ENCODE measurements at places on chromosomes 7 and 10.
A peak's percentile ranks its signal among the peaks of the same experiment; 100 is the strongest.

GRCh38 chr10:87852089-87852488 is 11.2 kb downstream of the KLLN start:
- no peak for DNase-seq

- no peak for DNase-seq
Measured at GRCh38 chr7:108627476-108628051, 57.9 kb downstream of the DNAJB9 start.

DNA sequence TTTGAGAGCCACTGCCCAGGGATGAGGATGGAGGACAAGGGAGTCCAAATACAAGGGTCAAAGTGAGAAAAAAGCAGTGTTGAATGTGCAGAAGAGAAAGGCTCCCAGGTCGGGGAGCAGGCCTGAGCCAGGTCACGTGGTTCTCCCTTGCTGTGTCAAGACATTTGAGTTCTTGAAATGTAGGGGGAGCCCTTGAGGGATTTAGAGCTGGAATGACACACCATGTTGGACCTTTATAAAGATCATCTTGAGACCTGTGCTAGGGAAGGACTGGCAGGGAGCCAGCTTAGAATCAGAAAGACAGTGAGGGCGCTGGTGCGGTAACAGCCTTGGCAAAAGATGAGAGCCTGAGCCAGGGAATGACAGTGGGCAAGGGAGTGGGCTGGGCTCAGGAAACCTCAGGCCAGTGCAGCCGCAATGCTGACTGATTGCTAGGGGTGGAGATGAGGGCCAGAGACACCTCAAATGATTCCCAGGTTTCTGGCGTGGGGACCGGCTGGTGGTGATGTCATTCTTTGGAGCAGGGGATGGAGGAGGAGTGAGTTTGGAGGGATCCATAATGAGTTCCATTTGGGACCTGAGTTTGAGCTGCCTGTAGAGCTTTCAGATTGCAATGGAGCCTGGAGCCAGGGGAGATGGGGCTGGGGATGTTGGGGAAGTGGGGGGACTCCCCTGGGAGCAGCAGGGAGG is 120.1 kb downstream of the PTPN20 start:
- no peak for DNase-seq

- DNase-seq = no peak
Measured at GRCh38 chr7:93723424-93724124, 149.1 kb upstream of the CALCR start.

- no peak for DNase-seq
Measured at GRCh38 chr7:36036590-36036989, 116.5 kb upstream of the EEPD1 start.

DNA sequence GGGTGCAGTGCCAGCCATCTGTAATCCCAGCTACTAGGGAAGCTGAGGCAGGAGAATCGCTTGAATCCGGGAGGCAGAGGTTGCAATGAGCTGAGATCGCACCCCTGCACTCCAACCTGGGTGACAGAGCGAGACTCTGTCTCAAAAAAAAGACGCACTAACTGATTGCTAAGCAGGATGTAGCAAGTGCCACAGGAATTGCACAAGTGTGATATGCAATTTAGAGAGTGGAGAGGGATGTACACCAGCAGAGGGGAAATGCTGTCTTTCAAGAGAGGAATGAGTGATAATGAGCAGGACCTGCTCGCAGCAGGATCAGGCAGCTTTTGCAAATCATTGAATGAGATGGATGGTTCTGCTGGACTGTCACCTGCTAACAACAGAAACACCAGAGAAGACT is 13.3 kb upstream of the SLC16A12 start:
- DNase-seq = no peak

GRCh38 chr10:59129867-59130266 is 46.6 kb upstream of the PHYHIPL start:
- DNase-seq = no peak

DNA sequence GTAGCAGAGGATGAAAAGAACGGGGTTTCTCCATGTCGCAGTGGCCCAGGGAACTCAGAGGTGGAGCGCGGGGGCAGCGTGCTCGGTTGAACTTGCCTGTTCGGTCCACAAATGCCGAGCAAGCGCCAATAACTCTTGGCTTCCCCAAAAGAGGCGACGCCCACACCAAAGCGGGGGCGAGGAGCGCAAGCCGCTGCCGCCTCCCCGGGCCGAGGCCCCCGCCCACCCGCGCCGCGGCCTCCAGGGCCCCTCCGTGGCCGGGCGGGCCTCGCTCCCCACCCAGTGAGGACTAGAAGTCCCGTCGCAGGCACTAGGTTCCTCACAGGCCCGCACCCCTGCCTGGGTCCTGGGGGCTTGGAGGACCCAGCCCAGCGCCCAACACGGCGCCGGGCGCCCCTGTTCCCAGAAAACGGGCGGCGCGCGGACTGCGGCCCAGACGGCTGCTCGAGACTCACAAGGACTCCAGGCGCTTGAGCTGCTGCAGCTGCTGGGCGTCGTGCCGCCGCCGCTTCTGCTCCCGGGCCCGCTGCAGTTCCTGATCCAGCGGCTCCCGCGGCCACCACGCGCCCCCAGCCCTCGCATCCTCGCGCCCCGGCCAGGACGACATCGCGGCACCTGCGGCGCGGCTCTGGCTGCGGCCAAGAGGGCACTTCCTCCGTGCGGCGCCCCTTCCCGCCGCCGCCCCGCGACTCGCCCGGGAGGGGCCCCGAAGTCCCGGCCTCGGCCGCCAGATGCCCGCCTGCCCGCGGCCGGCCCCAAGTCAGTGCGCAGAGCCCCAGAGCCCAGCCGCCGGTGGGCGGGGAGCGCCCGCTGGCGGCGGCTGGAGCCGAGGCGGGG is 14.6 kb upstream of the FKBP9 start:
- DNase-seq = peak; percentile 61

- no peak for DNase-seq
Measured at GRCh38 chr7:107446988-107447387, 22.9 kb upstream of the GPR22 start.

GRCh38 chr7:26008428-26008827 is 143.6 kb upstream of the NFE2L3 start:
- DNase-seq = no peak

DNA sequence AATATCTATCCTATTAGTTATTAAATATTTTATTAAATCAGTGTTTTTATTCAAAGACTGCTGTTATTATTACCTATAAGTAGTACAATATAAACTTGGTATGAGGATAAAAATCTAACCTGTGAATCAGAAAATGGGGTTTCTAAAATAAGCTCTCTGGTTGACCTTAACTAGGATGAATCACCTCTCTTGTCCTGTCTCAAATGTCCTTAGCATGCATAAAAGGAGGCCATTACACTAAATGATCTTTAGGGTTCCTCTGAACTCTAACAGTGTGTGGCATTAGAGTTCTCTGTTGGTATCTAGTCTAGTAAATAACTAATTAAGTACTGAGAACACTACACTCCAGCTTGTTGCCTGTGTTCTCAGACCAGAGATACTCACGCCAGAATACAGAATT is 143.1 kb upstream of the LRRTM3 start:
- no peak for DNase-seq

- no peak for DNase-seq
Measured at GRCh38 chr7:82384779-82385178, 58.8 kb downstream of the CACNA2D1 start.

DNA sequence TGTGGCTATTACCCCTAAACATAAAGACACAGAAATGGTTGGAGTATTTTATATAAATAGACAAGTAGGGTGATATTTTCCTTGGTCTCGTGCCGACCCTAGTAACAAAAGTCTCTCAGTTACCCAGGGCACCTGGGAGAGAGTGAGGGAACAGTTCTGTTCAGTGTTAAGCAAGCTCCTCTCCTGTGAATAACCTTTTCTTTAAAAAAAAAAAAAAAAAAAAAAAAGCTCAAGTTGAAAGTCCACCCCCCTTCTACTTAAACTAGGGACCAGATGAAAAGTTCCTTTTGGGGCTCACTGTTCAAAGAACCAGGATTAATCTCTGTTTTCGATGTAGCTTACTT is 636.9 kb upstream of the GALNT17 start:
- DNase-seq = no peak

DNA sequence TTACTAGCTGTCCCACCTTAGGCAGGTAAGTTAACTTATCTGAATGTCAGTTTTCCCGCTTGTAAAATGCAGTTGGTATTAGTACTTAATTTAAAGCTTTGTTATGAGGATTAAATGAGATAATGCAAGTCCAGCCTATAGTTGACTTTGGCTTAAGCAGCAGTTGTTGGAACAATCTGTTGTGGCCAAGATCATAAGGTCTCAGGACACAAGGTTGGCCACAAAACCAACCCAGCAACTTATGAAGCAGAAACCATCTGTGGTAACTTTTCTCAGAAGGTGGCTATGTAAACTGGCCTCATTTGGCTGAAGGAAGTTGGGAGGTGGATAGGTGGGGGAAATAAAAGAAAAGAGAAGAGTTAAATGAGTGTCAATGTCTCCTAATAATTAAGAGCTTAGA is 29.4 kb downstream of the ENTPD1 start:
- no peak for DNase-seq

DNA sequence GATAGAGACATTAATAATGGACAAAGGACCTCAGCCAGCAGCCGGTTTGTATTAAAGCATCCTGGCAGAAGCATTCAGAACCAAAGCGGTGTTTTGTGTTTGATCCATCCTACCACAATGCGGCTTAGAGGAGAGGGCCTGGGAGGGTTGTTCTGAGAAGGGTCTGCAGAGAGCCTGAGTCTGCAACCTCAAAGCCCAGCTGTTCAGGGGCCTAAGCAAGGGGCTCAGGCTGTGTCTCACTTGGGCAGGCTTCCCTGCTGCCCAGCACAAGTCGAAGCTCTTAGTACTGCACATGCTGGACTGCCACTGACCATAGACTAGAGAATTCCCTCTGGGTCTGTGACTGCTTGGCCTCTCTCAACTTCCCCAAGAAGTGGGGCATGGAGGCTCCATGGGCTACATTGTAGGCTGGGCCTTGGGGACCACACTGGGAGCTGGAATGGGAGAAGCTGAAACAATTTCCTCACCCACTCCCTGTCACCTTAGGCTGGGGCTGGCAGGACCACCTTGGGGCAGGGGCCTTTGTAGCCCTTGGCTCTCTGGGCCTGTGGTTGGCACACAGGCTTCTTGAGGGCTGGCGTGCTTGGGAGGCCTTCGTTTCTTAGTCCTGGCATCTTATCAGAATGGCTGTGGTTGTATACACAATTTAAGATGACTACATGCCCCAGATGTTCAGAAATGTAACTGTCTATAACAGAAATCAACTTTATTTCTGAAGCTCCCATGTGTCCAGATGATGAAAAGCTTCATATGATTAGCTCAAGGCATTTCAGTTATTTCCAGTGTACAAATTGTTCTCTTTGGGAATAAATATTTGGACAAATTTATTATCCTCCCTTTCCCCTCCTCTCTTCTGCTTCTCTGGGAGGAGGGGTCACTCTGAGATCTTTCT is 44.5 kb downstream of the LRRC18 start:
- DNase-seq = no peak

DNA sequence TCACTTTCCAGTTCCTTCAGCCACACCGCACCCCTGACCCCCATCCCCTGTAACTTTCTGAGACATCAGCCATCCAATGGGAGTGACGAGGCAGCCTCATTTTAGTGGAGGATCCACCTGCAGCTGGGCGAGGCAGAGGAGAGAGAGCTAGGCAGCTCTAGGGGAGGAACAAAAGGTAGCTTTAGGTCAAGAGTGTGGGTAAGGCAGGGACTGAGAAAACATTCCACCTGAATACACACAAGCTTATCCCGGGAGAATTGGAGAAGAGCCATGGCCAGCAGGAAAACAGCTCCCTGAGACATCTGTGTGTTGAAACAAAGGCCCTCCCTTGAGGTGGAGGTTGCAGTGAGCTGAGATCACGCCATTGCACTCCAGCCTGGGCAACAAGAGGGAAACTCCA is 6.7 kb upstream of the KLRG2 start:
- no peak for DNase-seq

- no peak for DNase-seq
Measured at GRCh38 chr7:111210996-111211395, 120.1 kb downstream of the LRRN3 start.

DNA sequence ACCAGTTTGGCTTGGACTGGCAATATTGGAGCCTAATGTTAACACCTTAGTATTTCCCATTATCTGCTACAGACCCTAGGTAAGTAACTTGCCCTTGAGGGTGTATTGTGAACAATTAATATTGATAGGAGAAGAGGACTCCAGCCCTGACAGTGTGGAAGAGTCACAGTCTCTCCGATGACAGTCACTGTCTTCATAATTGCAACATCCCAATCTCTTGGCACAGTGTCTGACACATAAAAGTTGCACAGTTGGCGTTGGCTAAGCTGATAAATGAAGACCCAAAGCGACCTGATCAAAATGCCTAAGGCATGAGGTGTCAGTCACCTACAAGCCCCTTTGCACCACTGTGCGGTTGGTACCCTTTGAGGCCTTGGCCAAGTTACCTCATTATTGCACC is 154.7 kb upstream of the AOAH start:
- DNase-seq = no peak

DNA sequence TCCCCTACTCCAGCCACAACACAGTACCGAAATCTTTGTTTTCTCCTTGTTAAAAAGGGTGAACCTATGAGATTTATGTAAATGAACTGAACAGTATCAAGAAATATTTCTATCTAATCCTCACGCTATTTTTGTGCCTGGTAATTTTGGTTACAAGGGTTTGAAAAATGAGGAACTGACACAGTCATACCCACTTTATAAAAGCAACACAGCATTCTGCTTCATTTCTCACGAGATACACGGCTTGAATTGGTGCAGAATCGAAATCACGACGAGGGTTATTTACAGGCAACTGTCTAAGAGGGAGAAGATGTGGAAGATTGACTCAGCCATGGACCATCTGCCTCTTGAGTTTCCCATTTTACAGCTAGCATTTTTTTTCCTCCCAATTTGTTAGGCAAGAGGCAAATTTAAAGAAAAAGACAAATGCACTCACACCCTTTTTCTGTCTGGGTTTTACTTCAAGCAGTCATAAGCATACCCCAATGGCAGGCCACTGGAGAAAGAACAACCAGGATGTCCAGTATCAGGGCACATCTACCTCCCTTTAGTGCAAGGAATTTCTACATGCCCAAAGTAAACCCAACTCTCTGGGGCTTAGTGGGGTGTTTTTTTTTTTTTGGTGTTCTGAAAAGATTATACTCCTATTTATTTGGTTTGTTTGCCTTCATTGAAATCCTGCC is 108.1 kb downstream of the ITGB8 start:
- peak; percentile 4 for DNase-seq

DNA sequence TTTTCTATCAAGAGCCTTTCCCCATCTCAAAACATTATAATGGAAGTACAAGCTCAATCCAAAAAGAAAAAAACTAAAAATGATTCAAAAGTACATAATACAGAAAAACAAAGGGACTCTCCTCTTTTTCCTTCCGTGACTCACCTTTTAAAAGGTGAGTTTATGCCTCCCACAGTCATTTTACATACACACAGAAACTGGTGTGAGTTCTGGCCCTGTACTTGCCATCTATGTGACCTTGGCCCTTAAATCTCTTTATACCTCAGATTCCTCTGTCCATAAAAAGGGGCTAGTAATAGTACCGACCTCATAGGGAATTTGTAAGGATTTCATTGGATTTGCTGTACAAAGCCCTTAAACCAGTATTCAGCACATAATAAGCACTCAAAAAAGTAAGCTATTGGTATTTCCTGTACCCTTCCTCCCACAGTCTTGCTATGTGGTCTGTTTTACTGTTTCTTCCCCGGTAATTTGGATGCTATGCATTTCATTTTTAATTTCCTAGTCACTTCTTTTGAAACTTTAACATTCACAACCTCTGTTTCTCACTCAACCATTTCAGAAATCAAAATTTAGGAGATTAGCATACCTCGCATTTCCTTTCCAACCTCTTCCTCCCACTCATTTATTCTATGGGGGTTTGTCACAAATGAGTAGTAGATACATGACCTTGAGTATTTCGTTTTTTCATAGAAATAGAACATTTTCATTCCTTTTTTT is 39.0 kb downstream of the STK17A start:
- DNase-seq = no peak

GRCh38 chr10:49150426-49150825 is 16.6 kb upstream of the FAM170B start:
- no peak for DNase-seq

GRCh38 chr7:143345428-143345900 is 17.0 kb downstream of the FAM131B start:
- DNase-seq = peak; percentile 48
